ENCODE measurements at places on chromosomes 1 and 21. TPM values are rescaled to one million over a fixed set of nuclear protein-coding genes. Genes with fewer than 3 reads are reported as not detected.

The CADM3 gene
- polyA plus RNA-seq: 11.4 TPM

The PCBP3 gene
- polyA plus RNA-seq: 1.5 TPM

The ELF3 gene
- 35.2 TPM for polyA plus RNA-seq

The SMPDL3B gene
- polyA plus RNA-seq: 13.1 TPM

The CCDC27 gene
- polyA plus RNA-seq: 0.07 TPM

The AMPD1 gene
- not detected for polyA plus RNA-seq

The SPOCD1 gene
- 0.26 TPM for polyA plus RNA-seq

The C1orf210 gene
- polyA plus RNA-seq: 23.3 TPM

The DCDC2B gene
- polyA plus RNA-seq: 0.53 TPM

- DNase-seq: no peak
Observed at GRCh38 chr1:151546011-151546925, 6.2 kb downstream of the TUFT1 start.

GRCh38 chr1:29043274-29043965, 80.3 kb downstream of the TMEM200B start:
- no peak for DNase-seq

GRCh38 chr1:181485287-181486097, 2.2 kb downstream of the CACNA1E start:
- no peak for DNase-seq

- DNase-seq: no peak
Observed at GRCh38 chr1:869499-870244, 54.1 kb upstream of the SAMD11 start.

DNA sequence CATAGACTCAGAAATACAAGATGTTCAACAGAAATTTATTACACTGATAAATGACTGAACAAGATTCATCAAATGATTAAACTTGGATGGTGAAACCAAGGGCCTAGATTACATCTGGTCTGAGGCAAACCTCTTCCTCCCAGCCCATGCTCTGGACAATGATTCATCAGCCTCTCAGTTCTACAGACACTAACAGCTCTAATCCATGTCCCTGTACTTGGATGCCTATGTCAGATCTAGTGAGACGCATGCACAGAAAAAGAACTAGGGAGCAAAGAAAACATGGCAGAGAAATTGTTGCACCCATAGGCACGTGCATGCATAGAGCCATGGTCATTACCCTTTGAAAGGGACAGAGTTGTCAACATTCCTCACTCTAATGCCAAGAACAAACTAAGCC, 250.1 kb downstream of the KCNH1 start:
- no peak for DNase-seq

DNA sequence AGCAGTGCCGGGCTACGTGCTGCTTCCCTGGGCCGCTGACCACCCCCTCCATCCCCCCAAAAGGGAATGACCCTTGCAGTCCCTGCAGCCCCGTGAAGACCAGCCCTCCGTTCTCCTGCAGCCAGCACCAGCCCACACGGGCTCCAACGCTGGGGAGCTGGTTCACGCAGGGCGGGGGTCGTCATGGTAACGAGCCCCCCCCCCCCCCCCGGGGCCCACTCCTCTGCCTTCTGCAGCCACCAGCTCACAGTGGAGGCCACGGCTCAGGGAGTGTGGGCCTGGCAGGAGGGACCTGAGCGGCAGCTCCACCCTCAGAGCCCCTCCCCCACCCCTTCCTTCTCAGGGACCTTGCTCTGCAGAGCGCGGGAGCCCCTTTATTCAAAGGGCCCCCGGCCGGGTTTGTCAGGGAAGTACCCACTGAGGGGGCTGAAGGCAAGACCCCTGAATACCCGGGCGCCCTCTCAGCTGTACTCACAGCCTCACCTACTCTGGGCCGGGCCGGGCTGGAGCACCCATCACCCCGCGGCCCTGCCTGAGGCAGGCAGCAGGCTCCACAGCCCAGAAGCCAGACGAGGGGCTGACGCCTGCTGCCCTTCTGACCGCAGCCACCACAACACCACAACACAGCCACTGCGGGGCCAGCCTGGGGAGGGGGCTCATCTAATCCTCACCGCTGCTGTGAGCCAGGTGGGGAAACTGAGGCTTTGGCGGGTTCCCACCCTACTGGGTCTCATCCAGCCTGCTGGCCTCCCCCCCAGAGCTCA, 12.6 kb downstream of the MEGF6 start:
- DNase-seq: no peak

GRCh38 chr1:3668585-3669300, 16.4 kb downstream of the TP73 start:
- DNase-seq: no peak

DNA sequence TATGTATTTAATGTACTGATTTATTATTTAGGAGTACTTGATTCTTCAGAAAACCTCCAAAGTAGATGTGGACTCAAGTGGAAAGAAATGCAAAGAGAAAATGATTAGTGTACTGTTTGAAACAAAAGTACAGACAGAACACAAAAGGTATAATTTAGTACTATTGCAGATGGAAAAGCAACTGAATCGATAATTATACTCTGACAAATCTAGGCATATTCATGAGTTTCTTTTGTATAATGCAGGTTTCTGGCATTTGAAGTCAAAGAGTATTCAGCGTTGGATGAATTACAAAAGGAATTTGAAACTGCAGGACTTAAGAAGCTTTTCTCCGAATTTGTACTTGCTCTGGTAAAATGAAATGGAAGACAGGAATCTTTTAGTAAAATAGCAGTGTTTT, 12.5 kb downstream of the RWDD3 start:
- no peak for DNase-seq

DNA sequence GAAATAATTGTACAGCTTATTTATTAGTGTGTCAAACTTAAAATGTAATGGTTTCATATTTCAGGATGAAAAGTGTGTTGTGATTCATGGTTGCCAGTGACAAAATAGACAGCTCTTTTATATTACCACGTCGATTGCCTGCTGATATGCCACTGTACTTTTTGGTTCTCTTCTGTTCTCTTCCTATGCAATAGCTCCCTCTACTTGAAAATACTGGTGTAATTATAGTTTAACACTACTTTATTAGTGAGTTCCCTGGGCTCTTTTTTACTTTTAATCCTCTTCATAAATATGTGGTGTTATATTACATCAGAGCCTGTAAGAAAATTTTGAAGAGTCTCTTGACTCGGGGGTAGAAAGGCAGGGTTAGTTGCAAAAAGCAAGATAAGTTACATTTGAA, 111.3 kb downstream of the PATJ start:
- DNase-seq: no peak

- DNase-seq: no peak
Observed at GRCh38 chr1:20884513-20884912, 97.4 kb upstream of the HP1BP3 start.

DNA sequence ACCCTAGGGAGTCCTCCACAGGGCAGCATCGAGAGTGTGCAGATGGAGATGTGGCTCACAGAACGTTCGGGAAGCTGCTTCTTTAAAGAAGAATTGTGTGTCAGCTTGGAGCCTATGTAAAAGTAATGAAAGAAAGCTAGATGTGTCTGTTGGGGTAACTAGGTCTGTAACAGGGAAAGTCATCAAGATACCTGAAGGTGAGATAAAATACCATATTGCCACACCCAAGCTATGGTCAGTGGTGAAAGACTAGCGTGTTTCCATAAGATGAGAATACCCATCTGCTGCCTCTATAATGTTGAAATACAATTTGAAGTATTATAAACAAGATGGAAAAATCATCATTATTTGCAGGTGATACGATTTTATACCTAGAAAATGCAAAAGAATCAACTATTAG, 17.5 kb downstream of the RCAN1 start:
- no peak for DNase-seq

DNA sequence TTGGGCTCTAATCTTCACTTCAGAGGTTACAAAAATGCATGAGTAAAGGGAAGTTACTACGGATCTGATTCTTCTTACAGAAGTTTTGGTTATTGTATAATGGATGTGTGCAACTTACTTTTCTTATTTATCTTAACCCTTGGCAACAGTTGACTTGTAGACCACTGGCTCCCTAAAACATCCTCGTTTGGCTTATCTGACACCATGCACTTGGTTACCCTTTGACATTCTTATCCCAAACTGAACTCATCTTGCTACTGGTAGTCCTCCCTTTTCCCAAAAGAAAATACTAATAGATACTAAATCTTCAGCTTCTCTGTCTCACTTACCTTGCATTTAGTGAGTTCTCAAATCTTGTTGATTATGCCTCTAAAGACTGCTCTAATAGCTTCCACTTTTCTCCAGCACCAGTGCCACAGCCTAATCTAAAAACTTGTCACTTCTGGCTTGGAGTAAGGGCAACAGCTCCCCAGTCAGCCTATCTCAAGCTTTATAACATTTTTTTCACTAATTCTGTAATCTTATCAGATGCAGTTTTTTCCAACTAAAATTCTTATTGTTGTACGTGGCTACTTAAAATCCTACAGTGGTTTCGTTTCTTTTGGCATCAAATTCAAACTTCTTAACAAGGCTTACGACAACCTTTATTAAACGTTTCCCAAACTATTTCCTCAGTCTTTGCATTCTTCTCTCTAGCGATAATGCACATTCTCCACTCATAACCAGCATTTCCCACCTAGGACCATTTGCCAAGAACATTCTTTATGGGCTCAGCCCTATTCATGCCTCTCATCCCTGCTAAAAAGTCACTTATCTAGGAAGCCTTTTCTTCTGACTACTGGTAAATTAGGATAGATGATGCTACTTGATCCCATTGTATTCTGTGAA, 204.2 kb downstream of the KCNT2 start:
- no peak for DNase-seq

- DNase-seq: no peak
Observed at GRCh38 chr1:29804181-29804899, 568.0 kb downstream of the PTPRU start.

GRCh38 chr1:179353546-179353945, 12.2 kb upstream of the AXDND1 start:
- DNase-seq: no peak

- DNase-seq: no peak
Observed at GRCh38 chr1:98406352-98407088, 255.0 kb upstream of the SNX7 start.

- no peak for DNase-seq
Observed at GRCh38 chr21:26171258-26172100, 909 bp upstream of the APP start.

- DNase-seq: no peak
Observed at GRCh38 chr1:211875541-211875940, 45.0 kb upstream of the LPGAT1 start.

- no peak for DNase-seq
Observed at GRCh38 chr1:2504949-2505272, 21.5 kb downstream of the PANK4 start.

GRCh38 chr1:206658264-206658980, 23.1 kb downstream of the DYRK3 start:
- no peak for DNase-seq

DNA sequence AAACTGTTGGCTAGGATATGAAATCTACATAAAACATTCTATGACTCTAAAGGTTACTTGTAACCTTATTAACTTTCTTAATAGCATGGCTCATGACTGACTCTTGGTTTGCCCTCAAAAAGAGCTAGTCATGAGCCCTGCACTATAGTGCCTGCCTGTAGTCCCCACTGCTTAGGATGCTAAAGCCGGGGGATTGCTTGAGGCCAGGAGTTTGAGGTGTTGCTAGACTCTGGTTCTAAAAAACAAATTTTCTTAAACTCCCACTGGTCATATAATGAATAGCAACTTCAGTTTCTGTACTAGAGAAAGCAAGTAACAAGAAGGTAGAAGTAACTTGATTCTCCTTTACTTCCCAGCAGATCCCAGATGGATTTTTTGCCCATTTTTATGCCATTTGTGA, 15.8 kb upstream of the NEXN start:
- DNase-seq: no peak

DNA sequence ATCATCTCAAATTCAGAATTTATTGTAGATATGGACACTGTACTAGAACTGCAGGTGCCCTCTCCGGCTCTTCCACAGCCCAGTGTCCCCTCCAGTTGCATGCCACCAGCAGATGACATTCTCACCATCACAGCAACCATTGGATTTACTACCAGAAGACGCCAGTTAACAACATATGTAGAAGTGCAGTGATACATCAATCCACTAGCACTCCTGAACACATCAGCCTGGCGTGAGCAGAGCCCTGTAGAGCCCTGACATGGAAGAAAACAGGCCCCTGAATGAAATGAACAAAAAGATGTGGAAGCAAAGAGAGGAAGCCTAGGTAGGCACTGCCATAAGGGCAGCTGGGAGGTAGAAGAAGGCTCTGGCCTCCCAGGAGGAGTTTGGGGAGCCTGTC, 73.1 kb upstream of the GALNT2 start:
- DNase-seq: no peak

- DNase-seq: no peak
Observed at GRCh38 chr1:115129071-115129640, 39.9 kb upstream of the TSPAN2 start.
